ENCODE measurements at places on chromosomes 4 and X. TPM values are rescaled to one million over a fixed set of nuclear protein-coding genes. Genes with fewer than 3 reads are reported as not detected.

DNA sequence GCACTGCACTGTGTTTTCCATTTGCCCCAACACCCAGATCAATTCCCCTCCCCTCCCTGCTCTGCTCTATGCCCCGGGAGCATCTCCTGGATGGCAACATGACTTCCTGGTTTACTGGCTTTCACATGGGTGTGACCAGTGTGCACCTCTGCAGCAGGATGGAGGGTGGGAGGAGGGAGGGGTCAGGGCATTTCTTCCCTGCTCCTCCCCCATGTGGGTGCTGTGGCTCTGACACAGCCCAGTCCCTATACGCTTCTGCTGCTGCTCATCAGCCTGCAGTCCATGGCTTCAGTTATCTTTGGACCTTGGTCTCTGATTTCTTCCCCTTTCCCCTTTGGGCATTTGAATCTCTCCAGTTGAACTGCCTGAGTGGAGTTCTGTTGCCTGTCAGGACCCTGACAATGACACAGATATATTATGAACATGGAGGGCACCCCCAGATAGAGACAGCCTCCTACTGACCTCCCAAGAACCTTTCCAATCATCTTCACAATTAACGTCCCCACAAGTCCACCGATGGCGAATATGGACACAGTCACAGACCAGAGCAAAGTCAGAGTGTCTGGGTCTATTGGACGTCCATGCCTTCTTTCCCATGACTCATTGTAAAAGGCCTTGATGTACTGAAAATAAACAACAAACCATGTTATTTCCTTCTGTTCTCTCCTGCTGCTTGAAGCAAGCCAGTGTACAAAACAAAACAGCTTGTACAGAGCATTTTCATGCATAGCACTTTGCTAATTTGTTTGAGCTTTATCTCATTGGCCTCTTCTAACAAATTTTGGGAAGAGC, 24.8 kb downstream of the SLC2A9 start:
- H3K4me1 ChIP-seq, result peaks cover 18% of the 10 kb centered on the region
- no peaks in the 10 kb centered on the region for H3K27me3 ChIP-seq

DNA sequence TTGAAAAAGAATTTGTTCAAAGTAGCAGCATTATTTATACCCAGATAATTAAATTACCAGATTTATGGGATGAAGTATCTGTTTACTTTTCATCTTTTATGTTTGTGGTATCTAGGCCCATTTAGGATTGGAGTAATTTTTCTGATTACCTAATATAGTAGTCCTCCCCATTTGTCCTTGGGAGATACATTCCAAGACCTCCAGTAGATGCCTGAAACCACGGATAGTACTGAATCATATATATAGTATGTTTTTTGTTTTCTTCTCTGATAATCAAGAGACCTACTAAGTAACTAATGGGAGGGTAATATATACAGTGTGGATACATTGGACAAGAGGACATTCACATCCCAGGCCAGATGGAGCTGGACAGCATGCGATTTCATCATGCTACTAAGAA, 30.7 kb upstream of the PTPN13 start:
- no peak for DNase-seq
- H3K4me1 ChIP-seq, result no peaks in the 10 kb centered on the region

DNA sequence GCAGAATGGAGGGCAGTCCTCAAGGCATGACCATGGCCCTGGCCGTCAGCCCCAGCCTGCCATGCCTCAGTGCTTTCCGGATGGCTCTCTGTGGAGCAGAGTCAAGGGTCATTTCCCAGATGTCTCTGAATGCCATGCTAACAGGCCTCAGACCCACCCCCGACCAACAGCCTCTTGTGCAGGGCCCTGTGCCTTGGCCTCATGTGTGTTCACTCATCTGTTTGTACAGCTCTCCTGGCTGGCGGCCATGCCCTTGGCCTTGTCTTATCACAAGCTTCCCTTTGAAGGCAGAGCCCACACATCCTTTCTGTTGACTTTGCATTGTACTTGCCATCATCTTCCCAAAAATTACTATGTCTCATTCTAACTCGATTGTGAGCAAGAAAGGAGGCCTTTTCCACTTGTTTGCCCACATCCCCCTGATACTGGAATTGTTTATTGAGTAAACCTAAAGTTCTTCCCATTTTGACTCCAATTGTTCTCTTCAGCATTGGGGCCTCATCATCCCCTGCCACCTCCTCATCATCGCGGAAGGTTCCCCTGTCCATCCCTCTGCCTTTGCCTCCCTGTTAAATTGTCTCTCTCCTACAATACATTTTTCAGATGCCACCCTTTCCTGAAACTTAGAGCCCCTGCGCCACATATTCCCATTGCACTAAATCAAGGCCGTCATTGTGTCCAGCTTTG, 6.3 kb downstream of the CA5B start:
- no peak overlapping the region for H3K27ac ChIP-seq
- H3K27me3 ChIP-seq, result no peaks in the 10 kb centered on the region
- no peak for DNase-seq
- H3K4me1 ChIP-seq, result peaks cover 32% of the 10 kb centered on the region
- peaks cover 32% of the 10 kb centered on the region for H3K36me3 ChIP-seq

MAGEB4 gene
- total RNA-seq, result not detected

GPRASP2 gene
- 1.2 TPM for total RNA-seq

GRCh38 chrX:8672176-8672575, 59.8 kb downstream of the ANOS1 start:
- no peak for DNase-seq
- H3K4me3 ChIP-seq, result no peak overlapping the region
- H3K4me1 ChIP-seq, result no peaks in the 10 kb centered on the region
- no peaks in the 10 kb centered on the region for H3K36me3 ChIP-seq

- no peaks in the 10 kb centered on the region for H3K36me3 ChIP-seq
- H3K27me3 ChIP-seq, result no peaks in the 10 kb centered on the region
- H3K27ac ChIP-seq, result no peak overlapping the region
- no peak overlapping the region for H3K4me3 ChIP-seq
- DNase-seq, result no peak
- H3K4me1 ChIP-seq, result no peaks in the 10 kb centered on the region
Observed at GRCh38 chr4:23814996-23815660, 74.7 kb downstream of the PPARGC1A start.

GRCh38 chr4:129163427-129163826, 67.5 kb downstream of the C4orf33 start:
- H3K4me1 ChIP-seq, result no peaks in the 10 kb centered on the region
- no peak for DNase-seq
- H3K27ac ChIP-seq, result no peak overlapping the region
- H3K27me3 ChIP-seq, result peaks cover 33% of the 10 kb centered on the region
- H3K36me3 ChIP-seq, result no peaks in the 10 kb centered on the region

DNA sequence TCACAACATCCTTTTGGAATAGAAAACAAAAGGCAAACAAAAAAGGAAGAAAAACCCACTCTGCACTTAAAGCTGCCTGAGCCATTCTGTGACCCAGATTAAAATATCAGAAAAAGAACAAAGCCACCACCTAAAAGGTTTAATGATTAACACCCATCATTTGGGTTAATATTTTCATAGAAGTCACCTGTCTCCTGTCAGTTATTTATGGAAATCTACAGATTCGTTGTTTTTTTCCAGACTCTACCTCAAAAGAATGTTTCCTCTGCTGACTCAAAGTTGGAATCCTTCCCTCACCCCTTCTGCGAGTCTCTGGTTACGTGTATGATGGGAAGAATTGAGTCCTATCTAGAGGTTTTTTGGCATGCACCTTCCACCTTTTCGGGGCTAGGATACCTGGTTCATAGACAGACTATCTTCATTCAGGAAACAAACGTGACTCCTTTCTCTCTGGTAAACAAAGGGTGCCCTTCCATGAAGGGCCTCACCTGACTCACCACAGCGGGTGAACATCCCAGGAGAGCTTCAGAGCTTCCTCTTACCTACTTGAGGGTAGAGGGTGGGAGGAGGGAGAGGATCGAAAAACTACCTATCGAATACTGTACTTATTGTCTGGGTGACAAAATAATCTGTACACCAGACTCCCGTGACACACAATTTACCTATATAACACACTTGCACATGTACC, 19.6 kb upstream of the CA5B start:
- no peaks in the 10 kb centered on the region for H3K27me3 ChIP-seq
- H3K27ac ChIP-seq, result no peak overlapping the region
- H3K4me3 ChIP-seq, result no peak overlapping the region
- peaks cover 7% of the 10 kb centered on the region for H3K36me3 ChIP-seq

DNA sequence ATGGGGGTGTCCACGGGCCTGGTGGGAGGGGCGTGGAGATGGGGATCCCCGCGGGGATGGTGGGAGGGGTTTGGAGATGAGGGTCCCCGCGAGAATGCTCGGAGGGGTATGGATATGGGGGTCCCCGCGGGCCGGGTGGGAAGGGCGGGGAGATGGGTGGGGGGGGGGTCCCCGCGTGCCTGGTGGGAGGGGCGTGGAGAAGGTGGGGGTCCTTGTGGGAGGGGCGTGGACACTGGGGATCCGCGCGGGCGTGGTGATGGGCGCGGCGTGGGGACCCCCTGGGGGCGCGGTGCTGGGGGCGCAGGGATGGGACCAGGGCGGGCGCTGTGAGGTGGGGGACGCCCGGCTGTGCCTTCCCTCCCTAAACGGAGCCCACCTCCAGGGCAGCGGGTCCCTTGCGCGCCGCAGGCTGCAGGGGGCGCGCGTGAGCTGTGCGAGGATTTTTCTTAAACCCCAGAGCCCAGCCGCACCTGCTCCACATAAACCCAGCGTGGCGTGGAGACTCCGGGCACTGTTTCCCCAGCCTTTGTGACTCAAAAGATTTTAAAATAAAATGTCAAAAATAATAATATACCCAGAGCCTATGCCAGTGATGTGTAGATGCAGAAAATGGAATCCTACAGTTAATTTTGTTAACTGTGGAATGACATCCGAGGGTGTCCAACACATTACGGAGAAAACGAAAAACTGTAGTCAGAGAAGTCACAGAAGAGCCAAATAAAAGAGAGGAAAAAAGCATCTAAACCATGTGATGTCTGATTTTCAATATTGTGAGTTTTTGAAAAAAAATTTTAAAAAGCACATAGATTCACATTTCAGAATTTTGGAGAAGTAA, 1.5 kb upstream of the ASMTL start:
- H3K36me3 ChIP-seq, result peaks cover 10% of the 10 kb centered on the region
- H3K27me3 ChIP-seq, result no peaks in the 10 kb centered on the region
- peak overlapping the region; percentile 30 for H3K27ac ChIP-seq
- H3K4me1 ChIP-seq, result peaks cover 11% of the 10 kb centered on the region

GRCh38 chr4:147543034-147543433, 62.1 kb downstream of the EDNRA start:
- no peak overlapping the region for H3K27ac ChIP-seq
- no peak overlapping the region for H3K4me3 ChIP-seq
- no peaks in the 10 kb centered on the region for H3K36me3 ChIP-seq
- H3K27me3 ChIP-seq, result peaks cover 9% of the 10 kb centered on the region

ASMT gene
- total RNA-seq, result not detected
